ENCODE measurements at places on chromosomes 6 and 20.

DNA sequence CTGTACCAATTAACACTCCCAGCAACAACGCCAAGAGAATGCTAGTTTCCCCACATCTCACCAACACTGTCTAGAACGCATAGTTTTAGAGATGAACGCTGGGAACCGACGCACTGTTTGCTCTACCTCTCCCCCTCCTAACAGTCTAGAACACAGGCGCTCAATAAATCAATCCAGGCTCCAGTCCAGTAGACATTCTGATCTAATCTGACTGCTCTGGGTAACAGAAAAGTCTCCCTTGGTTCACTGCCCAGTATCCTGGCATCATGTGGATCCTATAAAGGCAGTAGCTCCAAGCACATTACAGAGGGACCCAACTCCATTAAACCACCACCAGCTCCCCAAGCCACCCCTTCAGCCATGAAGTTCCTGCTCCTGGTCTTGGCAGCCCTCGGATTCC lies at the start of gene DEFB132:
TSS of gene DEFB132 (plus strand) at position 306 of the 400 bp plus-strand sequence. CDS start at position 361, 55 bp downstream.
- no peak for DNase-seq

GRCh38 chr6:46325561-46326530 lies 155.1 kb upstream of the ENPP5 start:
- no peak for DNase-seq

- DNase-seq: no peak
These were observed 135.1 kb downstream of the TBXT start for GRCh38 chr6:166032366-166033200.

- no peak for DNase-seq
These were observed 268.1 kb upstream of the SPTLC3 start for GRCh38 chr20:12740647-12741046.

GRCh38 chr6:144338474-144338873 lies 53.3 kb downstream of the UTRN start:
- no peak for DNase-seq

- no peak for DNase-seq
These were observed 36.8 kb upstream of the PRND start for GRCh38 chr20:4684837-4685413.

DNA sequence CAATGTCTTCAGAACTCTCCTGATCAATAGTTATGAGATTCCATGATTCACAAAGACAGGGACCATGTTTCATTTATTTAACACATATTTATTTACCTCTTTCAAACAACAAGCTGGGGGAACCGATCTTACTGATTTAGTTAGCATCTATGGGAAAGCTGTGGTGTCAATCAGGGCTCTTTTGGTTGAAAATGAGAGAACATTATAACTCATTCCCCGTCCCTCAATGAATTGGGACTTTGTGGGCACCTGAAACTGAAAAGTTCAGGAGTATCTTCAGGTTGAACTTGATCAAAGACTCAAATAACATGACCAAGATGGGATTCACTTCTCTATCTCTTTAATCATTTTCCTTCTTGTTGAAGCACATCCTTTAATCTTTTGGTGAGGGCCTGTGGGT lies 67.4 kb downstream of the CHMP4B start:
- DNase-seq: no peak

- DNase-seq: no peak
These were observed 10.3 kb downstream of the KCNK5 start for GRCh38 chr6:39218868-39219567.

GRCh38 chr6:112827793-112828192 lies 480.7 kb downstream of the RFPL4B start:
- DNase-seq: no peak

GRCh38 chr6:139732451-139732850 lies 358.0 kb upstream of the CITED2 start:
- no peak for DNase-seq

GRCh38 chr6:322259-322930 lies 30.1 kb downstream of the DUSP22 start:
- no peak for DNase-seq

DNA sequence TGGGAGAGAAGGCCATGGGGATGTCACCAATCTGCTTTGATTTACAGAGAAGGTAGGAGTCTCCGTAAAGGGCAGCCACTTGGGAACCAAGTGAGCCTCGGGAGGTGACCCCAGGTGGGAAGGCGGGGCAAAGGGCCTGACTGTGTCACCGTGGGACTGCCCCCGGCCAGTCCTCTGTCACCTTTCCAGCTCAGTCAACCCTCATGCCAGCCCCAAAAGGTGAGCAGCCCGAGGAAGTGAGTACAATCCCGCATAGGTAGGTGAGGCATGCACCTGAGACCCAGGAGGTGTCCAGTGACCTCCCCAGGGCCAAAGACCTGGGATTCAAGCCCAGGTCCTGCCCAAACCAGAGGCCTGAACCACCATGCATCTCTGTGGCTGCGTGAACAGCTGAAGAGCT lies 36.2 kb downstream of the BMP7 start:
- DNase-seq: no peak

DNA sequence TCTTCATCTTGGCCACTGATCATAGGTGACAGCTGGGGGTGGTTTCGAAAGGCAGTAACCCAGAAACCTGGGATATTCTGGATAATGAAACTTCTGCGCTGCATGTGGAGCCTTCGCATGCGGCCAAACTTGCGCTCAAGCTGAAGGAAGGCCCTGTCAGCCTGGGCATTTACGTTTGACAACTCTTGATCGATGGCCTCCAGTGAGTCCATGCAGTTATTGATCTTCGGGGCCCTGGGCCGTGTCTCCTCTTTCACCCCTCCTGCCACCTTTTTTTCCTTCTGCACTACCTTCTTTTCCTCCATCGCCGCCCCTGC lies 729 bp downstream of the TSPYL4 start:
- DNase-seq: no peak

DNA sequence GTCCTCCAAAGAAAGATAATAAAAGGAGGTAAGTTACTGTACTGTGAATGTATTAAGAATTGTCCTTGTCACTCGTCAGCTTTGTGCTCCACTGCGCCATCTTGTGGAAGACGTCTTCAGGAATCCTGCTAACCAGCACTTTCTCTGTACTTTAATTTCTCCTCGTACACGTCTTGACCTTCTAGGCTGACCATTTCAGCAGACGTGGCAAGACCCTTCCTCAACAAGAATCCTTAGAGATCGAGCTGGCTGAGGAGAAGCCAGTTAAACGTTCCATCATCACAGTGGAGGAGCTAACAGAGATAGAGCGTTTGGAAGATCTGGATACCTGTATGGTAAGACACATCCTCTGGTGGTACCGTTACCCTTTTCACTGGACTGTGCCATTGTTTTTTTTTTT lies 95.5 kb upstream of the SCGN start:
- DNase-seq: peak; percentile 62

DNA sequence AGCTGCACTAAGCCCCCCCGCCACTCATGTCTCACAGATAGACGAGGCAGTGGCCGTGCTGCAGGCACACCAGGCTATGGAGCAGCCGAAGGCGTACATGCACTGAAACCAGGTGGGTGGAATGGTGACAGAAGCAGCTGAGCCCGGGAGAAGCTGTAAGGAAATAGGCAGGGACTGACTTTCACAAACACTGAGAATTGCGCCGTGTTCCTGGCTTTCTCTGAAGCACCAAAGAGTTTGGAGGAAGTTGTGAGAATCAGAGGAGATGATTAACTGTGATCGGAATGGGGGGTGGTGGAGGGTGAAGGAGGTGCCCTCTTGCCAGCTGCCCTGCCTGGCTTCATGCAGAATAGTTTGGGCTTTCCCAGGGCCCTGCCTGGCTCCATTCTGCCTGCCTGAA lies 21.6 kb downstream of the TOMM34 start:
- DNase-seq: no peak

DNA sequence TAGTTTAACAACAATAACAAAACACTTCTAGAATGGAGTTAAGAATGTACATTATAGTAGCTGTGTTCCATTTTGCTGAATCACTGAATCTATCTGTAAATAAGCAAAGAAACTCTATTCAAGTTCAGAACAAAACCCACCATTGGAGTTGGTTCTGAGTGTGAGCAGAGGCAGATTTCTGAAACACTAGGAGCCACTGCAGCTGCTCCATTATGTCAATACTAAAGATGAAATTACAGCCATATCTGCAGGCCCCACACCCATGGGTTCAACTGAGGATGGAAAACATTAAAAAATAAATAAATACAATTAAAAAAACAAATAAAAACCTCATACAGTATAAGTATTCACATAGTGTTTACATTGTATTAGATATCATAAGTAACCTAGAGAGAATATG lies 91.0 kb downstream of the REPS1 start:
- no peak for DNase-seq

- no peak for DNase-seq
These were observed 3.8 kb downstream of the SLC2A4RG start for GRCh38 chr20:63743210-63743970.

- DNase-seq: no peak
These were observed 8.9 kb downstream of the SNHG17 start for GRCh38 chr20:38426006-38426897.

DNA sequence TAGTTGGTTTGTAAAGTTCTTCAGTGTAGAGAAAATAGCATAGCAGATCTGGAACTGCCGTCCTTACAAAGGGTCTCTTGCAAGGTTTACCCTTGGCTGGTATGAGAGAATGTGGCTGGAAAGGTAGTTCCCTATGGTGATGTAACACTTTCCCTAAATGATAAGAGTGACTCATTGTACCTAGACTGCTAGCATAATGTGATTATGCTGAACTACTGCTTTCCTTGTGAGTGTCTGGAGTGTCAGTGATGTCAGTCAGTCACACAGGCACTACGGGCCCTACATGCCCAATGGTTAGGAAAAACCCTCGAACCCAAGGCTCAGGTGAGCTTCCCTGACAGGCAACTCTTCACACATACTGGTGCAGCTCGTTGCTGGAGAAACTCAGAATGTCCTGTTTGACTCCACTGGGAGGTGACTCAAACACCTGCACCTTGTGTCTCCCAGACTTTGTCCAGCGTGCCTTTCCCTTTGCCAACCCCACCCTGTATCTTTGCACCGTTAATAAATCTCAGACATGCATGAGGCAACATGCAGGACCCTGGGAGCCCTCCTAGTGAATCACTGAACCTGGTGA lies 28.4 kb upstream of the LY86 start:
- DNase-seq: no peak

- no peak for DNase-seq
These were observed 29.6 kb downstream of the RRBP1 start for GRCh38 chr20:17652411-17652810.

DNA sequence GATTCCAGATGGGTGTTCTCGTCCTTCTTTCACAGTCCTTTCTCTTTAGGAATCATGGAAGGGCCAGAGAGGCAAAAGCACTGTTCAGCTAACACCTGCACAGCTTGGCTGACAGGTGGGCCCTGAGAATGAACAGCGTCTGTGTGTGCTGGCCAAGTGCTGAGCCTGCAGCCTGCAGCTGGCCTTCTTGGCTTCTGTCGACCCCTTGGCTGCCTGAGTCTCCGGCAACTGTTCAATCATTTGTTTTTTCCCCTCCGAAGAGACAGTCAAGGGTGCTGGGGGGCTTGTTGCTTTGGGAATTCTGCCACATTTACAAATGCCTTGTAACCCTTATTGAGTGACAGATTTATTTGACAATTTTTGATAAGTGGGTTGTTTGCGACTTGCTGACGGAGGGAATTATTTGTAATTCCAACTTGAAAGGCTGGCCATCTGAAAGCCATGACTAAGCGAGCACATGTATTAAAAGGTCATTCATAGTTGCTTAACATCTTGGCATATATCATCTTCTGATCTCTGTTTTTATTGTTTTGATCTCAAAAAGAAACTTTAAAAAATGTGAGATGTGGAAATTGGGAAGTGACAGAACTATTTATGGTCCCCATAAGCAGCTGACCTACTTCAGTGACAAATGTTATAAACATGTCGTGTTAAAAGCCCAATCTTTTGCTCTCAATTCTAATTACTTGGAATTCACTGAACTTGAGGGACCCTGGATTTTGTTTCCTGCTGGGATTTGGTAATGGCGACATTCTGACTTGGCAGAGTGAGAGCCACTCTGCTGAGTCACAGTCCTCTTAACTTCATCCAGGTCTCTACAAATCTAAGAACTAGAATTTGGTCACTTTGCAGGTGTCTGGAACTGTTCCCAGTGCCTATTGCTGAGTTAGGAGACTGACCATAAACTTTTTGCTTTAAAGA lies 41.9 kb upstream of the FERMT1 start:
- DNase-seq: no peak

DNA sequence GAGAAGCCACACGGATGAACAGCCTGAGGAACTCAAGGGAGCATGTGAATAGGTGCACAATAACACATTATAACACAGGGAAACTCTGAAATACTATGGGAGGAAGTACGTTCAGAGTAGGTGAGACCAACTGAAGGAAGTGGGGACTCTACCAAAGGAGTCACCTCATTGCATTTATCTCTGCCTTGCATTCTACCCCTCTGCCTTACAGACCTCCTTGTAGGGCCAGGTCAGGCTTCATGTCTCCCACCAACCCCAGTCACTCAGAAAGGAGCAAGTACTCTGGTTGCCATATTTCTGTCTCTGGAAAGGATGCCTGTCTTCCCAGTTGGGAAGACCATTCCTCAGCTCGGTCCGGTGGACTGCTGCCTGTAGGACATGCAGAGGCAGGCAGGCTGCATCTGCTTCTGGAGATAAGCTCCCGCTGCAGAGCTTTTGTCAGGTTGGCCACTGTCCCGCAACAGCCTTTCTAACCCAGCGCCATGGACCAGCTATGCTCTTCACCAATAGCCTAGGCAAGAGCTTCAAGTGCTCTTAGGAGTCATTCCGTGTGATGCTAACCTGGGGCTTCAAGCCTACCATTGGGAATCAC lies 51.6 kb upstream of the ASIP start:
- no peak for DNase-seq

- no peak for DNase-seq
These were observed 816 bp downstream of the NPEPL1 start for GRCh38 chr20:58693226-58694006.

DNA sequence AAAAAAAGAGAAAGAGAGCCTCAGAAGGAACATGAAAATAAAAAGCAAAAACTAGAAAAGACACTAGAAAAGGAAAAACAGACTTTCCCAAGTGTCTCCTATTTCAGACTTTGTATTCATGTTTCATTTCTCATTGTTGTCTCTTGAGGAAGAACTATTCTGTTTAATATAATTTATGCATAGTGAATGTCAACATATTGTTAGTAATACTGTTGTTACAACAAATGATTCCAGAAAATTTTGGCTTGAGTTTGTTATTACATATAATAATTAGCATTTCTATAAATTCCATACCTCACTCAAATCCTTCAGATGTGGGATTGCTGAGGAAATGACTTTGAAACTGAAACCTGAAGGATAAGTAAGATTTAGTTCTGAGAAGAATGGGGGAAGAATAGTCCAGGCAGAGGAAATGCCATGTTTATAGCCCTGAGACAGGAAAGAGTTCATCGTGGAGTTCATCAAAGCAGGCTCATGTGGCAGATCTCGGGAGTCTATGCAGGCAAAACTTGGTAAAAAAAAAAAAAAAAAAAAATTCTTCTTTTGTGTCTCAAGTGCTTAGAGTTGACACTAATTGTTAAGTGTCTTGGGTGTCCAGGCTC lies 53.1 kb upstream of the EIF2S2 start:
- no peak for DNase-seq
